ENCODE measurements at places on chromosomes 1 and 21. TPM values are rescaled to one million over a fixed set of nuclear protein-coding genes. Genes with fewer than 3 reads are reported as not detected.

The RAP1GAP gene
- 0.09 TPM for total RNA-seq

The ELK4 gene
- 18.4 TPM for total RNA-seq

- DNase-seq, result no peak
Observed at GRCh38 chr1:172277989-172278388, 142.5 kb upstream of the C1orf105 start.

DNA sequence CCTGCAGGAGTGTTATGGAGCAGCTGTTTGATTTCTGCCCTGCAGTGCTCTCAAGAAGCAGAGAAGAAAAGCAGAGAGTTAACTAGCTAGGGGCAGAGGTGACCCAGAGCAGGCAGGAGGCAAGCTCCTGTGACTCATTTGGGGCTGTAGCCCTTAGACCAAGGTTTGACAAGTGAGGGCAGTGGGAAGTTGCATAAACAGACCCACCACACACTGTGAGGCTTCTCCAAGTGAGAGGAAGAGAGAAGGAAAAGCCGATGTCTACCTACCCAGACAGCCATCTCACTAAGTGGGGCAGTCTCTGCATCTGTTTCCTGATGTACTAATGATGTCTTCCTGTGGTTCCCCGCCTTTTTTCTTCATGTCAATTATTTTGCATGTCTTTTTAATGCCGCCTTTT lies 159.9 kb upstream of the NR5A2 start:
- no peak for DNase-seq

DNA sequence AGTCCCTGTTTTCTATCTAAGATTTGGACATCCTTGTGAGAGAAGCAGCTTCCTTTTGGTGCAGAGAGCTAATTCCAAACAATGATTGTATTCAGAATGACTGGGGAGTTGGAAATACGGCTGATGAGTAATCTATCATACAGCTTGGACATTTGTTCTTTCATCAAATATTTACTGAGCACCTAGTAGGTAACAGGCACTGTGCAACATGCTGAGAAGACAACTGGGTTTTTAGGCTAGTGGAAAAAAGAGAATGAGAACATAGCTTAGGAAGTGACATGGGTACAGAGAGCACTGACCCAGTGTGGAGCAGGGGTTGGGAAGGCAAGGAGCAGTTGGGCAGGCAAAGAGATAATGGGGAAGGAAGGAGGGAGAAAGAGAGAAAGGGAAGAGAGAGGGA lies 87.5 kb downstream of the TBX19 start:
- DNase-seq, result no peak

GRCh38 chr21:42555756-42556438 lies 42.2 kb downstream of the SLC37A1 start:
- no peak for DNase-seq

- DNase-seq, result no peak
Observed at GRCh38 chr1:40785446-40785845, 1.9 kb downstream of the KCNQ4 start.

DNA sequence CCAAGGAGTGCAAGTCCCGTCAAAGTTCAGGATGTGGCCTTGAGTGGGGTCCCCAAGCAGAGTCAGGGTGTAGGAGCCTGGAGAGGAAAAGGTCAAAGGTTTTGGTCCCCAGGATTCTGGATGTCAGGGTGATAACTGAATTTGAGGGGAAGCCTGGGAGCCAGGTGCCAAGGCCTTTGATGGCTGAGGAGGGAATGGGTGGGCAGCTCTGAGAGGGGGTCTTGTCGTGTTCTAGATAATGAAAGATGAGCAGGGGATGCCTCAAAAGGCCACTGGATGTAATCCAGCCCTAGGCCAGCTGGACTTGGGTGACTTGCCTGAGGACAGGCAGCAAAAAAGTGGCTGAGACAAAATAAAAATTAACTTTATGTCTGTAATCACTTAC lies 27.5 kb upstream of the KCNA2 start:
- DNase-seq, result no peak

DNA sequence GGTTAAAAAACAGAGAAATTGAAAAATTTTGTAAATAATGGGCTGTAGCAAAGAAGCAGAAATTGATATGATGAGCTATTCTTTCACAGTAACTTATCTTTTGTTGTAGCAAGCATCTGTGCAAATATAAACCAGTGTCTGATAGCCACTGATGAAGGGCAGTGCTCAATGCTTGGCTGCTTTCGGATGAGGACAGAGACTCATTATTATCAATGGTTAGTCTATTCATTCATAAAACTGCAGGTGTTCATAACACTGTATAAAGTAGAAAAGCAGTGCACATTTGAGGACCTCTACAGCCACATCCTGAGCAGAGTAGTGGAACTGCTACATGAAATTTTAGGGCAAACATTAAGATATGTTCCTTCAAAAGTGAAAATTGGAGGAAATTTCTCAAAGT lies 107.2 kb downstream of the FAF1 start:
- DNase-seq, result no peak
